ENCODE measurements at places on chromosomes 3 and 15. TPM values are rescaled to one million over a fixed set of nuclear protein-coding genes. Genes with fewer than 3 reads are reported as not detected.

Gene CFAP161
- total RNA-seq, result not detected

Gene GAP43
- not detected for total RNA-seq

Gene TMEM207
- total RNA-seq, result not detected

Gene HIGD2B
- total RNA-seq, result not detected

DNA sequence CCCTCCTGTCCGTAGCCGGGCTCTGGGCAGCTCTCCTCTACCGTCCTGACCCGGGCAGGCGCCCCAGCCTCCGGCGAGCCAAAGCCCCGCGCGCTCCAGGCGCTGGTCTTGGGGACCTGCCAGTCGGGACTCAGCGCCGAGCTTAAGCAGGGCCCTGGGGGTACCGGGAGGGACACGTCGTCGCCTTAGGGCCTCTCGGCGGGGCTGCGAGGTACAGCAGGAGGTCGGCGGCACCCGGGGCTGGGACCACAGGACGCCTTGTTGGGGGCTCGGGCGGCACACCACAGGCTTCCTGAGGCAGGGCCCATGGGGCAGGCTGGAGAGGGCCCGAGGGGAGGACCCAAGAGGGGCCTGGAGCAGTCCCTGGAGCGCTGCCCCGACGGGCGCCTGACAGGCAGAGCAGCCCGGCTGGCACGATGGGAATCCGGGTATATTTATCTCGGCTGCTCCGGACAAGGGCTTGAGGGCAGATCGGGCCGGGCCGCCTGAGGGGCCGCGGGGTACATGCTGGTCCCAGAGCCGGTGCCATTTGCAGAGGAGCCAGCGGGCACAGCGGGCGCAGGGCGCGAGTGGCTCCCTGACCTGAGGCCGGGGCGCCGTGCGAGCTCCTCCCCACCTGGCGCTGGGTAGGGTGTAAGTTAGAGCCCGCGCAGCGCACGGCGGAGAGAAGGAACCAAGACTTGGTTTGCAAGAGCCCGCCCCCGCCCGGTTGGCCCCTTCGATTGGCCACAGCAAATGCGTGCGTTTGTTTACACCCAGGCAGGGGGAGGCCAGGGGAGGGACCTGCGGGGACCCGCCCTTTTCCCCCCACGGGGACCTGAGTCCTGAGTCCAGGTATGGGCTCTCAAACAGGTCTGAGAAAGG, 574 bp downstream of the SLC38A3 start:
- DNase-seq, result no peak

GRCh38 chr3:80553211-80553610, 785.4 kb upstream of the ROBO1 start:
- DNase-seq, result peak; percentile 39

DNA sequence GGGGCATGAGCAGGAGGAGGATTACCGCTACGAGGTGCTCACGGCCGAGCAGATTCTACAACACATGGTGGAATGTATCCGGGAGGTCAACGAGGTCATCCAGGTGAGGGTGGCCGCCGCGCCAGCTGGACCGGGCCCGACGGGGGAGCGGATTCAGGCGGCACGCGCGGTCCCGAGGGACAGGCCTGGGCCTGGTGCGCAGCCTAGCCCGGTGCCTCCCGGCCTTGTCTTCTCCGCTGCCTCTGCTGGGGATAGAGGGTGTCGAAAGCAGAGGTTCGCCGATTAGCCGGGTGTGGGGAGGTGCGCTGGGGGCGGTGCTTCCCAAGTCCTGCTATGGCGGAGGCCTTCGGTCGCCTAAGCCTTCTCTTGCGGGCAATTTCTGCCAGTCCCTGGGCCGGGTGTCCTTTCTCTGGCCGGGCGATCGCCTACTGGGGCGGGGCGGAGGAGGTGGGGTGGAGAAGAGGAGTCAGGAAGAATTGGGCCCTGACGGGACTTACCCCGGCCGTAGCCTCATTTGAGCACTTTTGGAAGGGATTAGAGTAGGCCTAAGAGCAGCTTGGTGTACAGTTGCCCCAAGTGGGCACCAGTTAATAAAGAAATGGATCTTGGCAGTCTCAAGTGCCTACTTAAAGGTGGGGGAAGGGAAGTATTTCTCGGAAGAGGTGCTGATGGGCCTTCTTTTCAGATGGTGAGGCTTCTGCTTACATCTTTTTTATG, 940 bp downstream of the ARIH1 start:
- peak; percentile 79 for DNase-seq

DNA sequence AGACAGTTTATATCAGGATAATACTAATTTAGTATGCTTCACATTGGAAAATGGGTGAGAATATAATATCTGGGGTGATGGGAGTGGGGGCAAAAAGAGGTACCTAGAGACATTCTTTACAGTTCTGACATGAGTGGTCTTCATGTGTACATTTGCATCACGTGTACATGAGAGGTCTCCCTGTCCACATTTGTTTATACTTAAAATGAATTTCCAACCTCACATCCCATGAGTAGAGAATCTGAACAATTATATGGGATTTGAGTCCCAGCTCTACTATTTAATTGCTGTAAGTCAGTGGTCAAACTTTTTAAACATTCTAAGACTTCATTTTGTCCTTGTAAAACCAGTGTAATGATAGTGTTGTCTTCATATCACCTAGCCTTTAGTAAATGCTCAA, 408.4 kb downstream of the NAALADL2 start:
- DNase-seq, result no peak

DNA sequence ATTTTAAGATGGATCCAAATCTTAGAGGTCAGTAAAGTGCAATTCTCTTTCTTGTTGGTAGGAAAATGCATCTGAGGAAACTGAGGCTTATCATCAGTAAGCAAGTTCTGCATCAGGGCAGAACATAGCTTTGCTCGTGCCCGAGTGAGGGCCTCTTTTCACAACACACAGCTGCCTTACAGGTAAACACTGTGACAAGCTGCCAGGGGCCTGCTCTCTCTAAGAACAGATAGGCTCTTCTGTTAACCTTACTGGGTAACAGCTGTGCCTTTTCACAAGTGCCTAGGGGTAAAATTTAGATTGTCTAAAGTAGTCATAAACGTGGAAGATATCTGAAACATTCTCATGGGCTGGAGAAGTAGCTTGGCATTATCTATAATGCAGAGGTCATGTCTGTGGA, 118.1 kb downstream of the C3orf38 start:
- DNase-seq, result no peak

DNA sequence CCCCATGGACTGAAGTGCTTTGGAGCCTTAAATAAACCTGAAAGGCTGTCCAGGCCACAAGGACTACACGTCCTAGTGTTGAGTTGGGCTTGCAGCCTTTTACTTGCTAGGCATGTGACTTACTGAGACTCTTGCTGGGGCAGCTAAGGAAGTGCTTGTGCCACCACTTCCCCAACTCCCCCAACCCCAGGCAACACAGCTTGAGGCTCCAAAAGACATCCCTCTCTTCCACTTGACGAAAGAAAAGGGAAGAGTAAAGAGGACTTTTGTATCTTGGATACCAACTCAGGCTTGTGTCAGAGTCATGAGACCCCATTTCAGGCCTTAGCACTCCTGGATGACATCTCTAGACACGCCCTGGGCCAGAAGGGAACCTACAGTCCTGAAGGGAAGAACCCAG, 109.8 kb downstream of the XRN1 start:
- DNase-seq, result no peak

DNA sequence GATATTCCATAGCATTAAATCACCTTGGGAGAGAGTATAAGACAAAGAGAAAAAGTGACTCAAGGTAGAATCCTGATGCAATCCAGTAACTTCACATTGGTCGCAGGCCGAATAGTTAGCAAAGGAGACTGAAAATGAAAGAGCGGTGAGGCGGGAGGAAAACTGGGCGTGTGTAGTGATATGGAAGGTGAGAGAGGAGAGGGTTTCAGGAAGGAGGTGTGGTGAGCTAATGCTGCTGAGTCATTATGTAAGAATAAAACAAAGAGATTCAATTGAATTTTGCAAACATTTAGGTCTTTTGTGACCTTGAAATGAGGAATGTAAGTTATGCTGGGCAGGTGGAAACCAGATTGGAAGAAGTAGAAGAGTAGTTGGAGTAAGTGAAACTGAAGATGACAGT, 235.3 kb downstream of the C3orf38 start:
- DNase-seq, result peak; percentile 14

GRCh38 chr3:162211470-162211869, 714.9 kb downstream of the OTOL1 start:
- no peak for DNase-seq

DNA sequence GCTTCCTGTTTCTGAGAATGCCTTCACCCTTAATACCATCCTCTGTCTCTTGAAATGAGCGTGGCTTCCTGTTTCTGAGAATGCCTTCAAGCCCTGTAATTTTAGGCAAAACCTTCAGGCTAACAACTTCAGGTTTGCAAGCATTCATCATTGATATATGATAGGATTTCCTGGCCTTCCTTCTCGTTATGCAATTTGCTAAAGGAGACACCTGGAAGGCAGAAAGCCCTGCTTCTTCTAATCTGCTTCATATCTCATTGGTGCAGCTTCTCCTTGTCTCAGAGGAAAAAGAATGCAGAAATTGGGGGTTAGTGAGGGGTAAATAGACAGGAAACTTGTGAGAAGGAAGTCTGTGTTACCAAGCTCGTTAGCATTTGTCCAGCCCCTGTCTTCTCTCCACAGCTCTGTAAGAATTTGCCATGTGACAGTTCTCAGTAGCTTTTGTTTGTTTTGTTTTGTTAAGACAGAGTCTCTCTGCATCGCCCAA, 7.3 kb downstream of the ARL6IP5 start:
- DNase-seq, result no peak

GRCh38 chr3:49689046-49689907, at the start of the genes MST1 and RNF123:
TSS of gene MST1 (minus strand) at chr3:49689474. CDS start at chr3:49688691, 783 bp downstream.
TSS of gene RNF123 (plus strand) at chr3:49689557. CDS start at chr3:49691166, 1,609 bp downstream.
- peak; percentile 88 for DNase-seq

- DNase-seq, result peak; percentile 22
Measured at GRCh38 chr3:106299300-106300098, 430.7 kb upstream of the CBLB start.

Data from MCF 10A (cell line).